Transverse colon (tissue), 4 donors: ENCODE measurements at places on chromosomes 1 and 21. TPM values are rescaled to one million over a fixed set of nuclear protein-coding genes. Genes with fewer than 3 reads are reported as not detected.

NRIP1 gene
- total RNA-seq = 38.5 TPM

GRCh38 chr1:203558064-203558760, 64.3 kb downstream of the OPTC start:
- no peaks in the 10 kb centered on the region for H3K36me3 ChIP-seq
- H3K4me1 ChIP-seq = peaks cover 21% of the 10 kb centered on the region
- H3K27ac ChIP-seq = peak overlapping the region; percentile 90
- H3K4me3 ChIP-seq = no peak overlapping the region

GRCh38 chr1:209335178-209335577, 248.3 kb upstream of the CAMK1G start:
- peaks cover 2% of the 10 kb centered on the region for H3K27me3 ChIP-seq
- H3K4me1 ChIP-seq = no peaks in the 10 kb centered on the region
- no peak for DNase-seq
- H3K27ac ChIP-seq = no peak overlapping the region

TACSTD2 gene
- total RNA-seq = 0.79 TPM

- no peak for DNase-seq
- no peak overlapping the region for H3K4me3 ChIP-seq
- H3K27me3 ChIP-seq = peaks cover 30% of the 10 kb centered on the region
- no peaks in the 10 kb centered on the region for H3K4me1 ChIP-seq
- H3K27ac ChIP-seq = no peak overlapping the region
These were observed 33.6 kb upstream of the CASZ1 start for GRCh38 chr1:10829965-10830515.
